ENCODE measurements at places on chromosomes 3 and 15. TPM values are rescaled to one million over a fixed set of nuclear protein-coding genes. Genes with fewer than 3 reads are reported as not detected.

DNA sequence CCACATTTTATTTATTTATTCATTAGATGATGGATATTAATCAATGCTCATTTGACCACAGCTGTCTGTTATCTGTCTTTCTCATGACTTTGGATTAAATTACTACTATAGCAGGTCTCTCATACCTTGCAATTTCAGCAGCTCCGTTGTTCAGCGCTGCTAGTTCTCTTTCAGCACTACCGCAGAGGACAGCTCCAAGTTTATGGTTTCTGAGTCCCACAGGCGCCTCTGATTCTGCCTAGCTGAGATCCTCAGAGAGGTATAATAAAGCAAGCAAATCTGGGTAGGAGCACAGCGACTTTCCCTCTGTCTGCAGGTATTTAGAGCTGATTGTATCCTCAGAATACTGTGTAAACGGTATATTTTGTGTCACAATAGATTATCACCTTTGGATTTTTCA is 204.9 kb downstream of the CNTN4 start:
- no peak for DNase-seq

DNA sequence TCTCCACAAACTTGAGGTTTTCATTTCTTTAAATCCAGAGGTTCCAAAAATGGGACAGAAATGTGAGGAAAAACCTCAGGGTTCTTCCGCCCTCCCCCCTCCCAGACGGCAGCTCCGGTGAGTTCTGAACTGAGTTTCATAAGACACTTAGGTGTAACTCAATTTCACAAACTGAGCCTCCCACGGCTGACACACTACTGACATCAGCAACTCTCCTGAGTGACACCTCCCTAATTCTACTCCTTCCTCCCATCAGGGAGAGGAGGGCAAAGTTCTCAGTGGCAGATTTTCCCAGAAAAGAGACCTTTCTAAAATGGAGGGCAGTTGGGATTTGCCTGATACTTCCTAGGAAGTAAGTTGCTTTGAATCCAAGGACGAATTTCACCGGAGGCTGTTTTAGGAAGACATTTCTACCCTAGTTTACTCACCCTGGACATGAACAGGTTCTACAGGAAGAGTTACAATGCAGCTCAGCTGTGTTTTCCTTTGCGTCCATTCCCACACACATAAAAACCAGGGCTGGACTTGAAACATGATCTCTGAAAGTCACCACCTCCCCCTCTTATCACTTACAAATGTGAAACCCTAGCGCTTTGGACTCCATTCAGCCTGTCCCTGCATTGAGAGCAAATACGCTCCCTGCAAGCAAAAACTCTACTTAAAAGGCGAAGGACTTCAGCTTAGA is 78.1 kb upstream of the LMOD3 start:
- peak; percentile 50 for DNase-seq

DNA sequence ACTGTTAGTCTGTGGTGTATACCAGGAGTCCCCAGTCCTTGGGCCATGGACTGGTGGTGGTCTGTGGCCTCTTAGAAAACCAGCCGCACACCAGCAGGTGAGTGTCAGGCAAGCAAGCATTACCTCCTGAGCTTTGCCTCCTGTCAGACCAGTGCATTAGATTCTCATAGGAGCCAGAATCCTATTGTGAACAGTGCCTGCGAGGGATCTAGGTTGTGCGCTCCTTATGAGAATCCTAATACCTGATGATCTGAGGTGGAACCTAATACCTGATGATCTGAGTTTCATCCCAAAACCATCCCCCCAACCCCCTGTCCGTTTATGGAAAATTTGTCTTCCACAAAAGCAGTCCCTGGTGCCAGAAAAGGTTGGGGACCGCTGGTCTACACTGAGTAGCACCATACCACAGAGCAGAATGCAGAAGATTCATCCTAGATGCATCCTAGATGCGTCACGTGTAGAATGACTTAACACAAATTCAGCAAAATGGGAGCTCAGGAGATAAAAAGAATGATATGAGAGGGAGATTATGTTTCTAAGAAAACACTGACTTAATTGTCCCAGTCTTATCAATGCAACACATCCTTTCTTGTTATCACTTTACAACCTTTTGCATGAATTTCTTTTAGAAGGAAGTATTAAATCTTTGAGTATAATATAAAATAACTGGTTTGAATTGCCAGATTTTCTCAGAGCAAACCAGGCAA is 28.5 kb downstream of the SELENOT start:
- DNase-seq = no peak

Gene STAG1
- 44.6 TPM for total RNA-seq

Gene AMT
- total RNA-seq = 0.81 TPM

Gene LSAMP
- not detected for total RNA-seq

Gene PAQR9
- not detected for total RNA-seq

GRCh38 chr3:38566215-38566528 is 70.0 kb downstream of the EXOG start:
- no peak for DNase-seq

Gene EAF1
- total RNA-seq = 21.8 TPM

GRCh38 chr3:15164340-15164739 is 41.7 kb upstream of the CAPN7 start:
- no peak for DNase-seq

DNA sequence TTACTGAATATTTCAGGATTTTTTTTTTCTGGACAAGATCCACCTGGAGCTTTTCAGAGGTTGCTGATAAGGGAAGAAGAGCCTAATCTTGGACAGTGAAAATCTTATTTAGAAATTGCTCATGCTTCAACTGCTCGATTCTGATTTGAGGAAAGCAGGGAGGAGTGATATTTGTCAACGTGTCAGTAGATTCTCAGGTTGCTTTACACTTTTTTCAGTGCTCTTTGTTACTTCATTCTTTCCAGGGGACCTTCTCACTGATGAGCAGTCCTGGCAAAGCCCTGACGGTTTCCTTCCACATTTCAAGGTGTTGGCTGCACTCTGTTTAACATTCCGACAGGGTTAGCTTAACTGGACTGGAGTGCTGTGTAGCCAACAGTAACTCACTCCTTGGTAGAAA is 24.1 kb upstream of the RARB start:
- no peak for DNase-seq

DNA sequence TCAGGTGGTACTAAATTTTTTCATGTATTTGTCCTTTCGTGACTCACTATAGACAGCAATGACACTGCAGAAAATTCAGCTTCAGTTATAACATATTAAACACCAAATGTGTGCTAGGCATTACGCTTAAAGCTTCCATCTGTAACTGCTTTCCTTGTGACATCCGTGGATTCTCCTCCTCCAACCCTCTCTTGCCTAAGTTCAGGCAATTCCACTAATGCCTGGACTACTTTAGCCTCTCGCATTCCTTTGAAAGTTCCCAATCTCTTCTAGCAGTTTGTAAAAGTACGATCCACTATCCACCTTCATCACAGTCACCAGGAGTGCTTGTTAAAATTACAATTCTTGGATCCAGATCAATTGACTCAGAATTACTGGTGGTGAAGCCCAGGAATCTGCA is 17.7 kb downstream of the CCDC80 start:
- DNase-seq = no peak

DNA sequence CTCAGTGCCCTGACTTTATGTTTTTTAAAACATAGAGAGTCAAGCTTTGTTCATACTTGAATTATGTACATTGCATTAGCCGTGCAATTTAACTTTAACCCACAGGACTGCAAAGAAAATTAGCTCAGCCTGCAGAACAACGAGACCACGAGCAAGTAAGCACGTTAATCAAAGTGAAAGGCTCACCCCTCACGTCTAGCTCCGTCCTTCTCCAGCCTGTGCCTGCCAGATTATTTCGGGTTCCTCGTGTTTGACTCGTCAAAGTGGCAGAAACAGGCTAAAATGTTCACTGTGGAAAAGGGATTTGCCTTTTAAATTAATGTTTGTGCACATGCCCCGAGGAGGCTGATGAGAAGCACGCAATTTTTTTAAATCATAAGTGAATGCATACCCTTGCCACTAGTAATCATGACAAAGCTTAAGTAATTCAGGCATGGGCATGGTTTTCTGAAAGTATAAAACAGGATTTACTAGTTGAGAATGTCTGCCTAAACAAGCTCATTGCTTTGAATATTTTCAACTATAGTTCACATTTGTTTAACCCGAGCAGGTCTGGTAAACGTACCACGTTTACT is 15.3 kb downstream of the ZBTB38 start:
- DNase-seq = no peak

GRCh38 chr3:148455098-148455497 is 242.6 kb upstream of the AGTR1 start:
- DNase-seq = no peak

GRCh38 chr3:159832024-159832423 is 156.6 kb upstream of the IL12A start:
- DNase-seq = no peak

- DNase-seq = no peak
Measured at GRCh38 chr3:183629546-183630301, 5.7 kb upstream of the KLHL24 start.

Gene U2SURP
- 156 TPM for total RNA-seq

DNA sequence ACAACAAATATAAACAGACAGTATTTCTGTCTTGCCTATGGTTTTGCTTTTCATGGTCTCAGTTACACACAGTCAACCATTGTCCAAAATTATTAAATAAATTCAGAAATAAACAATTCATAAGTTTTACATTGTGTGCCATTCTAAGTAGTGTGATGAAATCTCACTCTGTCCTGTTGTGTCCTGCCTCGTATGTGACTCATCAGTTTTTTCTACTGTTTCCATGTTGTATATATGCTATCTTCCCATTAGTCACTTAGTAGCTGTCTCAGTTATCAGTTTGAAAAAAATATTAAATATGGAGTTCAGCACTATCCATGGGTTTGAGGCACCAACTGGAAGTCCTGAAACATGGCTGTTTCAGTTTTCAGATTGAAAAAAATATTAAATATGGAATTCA is 282.4 kb upstream of the GRM7 start:
- DNase-seq = no peak

GRCh38 chr3:156976933-156977332 is 150.8 kb downstream of the LEKR1 start:
- no peak for DNase-seq

Gene CDCP1
- 1.0 TPM for total RNA-seq
